ENCODE measurements at places on chromosomes 7 and 10.

DNA sequence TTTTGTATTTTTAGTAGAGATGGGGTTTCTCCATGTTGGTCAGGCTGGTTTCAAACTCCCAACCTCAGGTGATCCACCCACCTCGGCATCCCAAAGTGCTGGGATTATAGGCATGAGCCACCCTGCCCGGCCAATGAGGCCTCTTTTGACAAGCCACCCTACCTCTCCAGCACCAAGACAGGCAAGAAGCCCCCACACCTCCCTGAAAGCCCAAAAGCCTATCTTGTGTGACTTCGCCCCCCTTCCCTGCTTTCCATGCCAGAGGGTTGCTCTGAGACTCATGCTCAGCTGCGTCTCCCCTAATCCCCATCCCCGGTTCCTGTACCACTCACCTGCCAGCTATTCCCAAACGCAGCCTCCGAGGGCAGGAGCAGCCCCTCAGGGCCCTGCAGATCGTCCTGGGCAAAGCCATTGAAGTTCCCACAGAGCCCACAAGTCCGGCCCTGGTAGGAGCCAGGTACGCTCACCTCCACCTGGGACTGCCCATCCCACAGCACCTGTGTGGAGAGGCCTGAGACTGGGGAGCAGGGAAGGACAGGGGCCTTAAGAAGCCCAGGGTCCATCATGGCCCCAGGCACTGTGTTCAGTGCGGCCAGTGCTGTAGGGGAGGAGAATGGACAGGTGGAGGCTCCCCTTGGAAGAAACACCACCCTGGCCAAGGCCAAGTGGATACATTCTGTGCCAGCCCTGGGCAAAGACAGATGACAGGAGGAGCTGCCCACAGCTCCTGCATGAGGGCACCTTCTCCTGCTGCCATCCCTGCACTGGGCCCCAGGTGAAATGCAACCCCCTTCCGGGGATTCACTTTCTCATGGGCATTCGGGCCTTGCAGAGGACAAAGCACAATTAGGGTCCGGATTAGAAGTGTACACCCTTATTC is 15.8 kb downstream of the ATP6V1F start:
- no peak for DNase-seq

DNA sequence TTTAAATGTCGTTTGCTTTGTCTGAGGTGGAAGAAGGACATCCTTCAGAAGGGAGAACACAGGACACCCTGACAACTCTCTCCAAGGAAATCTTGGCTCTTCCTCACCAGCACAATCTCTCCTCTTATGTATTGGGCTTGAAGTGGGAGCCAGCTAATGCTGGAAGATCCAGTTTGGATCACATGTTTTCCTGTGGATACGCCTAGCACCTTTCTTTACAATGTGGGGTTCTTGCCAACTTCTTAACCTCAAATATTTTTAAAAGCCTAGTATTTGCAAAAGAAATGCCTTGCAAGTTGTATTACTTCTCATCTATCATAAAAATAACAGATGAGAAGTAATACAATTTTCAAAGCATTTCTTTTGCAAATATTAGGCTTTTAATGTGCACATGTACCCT is 76.4 kb downstream of the FRMD4A start:
- DNase-seq, result no peak

DNA sequence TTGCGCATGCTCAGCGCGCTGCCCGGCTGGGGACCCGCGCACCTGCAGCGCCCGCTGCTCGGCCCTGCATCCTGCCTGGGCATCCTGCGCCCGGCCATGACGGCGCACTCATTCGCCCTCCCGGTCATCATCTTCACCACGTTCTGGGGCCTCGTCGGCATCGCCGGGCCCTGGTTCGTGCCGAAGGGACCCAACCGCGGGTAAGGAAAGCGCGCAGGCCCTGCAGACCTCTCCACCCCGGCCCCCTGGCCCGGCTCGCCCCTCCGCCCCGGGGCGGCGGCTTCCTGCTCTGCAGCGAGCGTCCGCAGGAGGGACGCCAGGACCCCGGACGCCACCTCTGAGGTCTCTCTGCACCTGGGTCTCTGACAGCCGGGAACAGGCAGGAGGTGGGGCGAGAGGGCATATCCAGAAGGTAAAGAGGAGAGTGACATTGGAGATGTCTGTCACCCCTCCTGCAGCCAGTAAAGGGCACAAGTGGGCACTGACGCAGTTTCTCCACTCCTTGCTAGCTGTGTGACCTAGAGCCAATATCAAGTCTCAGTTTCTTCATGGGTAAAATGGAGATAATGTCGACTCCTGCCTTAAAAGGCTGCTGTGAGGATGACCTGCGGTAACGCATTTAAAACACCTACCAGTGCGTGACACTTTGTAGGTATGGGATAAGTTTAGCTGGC is 338 bp downstream of the ATP6V0E2 start:
- DNase-seq, result no peak

GRCh38 chr10:48511066-48511874 is 93.6 kb downstream of the ARHGAP22 start:
- DNase-seq, result no peak

DNA sequence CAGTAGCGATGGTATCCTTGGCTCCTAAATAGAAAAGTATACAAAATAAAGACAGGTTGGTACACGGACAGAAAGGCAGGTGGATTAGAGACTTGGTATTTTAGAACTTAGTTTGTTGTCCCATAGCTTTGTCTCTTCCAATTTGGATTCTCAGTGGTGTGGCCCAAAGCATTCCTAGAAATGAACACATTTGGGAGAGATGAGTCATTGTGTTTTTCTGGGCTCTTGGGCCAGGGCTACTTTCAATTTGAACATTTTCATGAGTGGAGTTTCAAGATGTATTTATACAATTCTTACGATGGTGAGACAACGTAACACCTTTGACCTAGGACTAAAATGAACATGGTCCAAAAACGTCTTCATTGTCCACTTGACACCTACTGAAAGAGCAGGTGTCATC is 225.1 kb upstream of the YAE1 start:
- no peak for DNase-seq

DNA sequence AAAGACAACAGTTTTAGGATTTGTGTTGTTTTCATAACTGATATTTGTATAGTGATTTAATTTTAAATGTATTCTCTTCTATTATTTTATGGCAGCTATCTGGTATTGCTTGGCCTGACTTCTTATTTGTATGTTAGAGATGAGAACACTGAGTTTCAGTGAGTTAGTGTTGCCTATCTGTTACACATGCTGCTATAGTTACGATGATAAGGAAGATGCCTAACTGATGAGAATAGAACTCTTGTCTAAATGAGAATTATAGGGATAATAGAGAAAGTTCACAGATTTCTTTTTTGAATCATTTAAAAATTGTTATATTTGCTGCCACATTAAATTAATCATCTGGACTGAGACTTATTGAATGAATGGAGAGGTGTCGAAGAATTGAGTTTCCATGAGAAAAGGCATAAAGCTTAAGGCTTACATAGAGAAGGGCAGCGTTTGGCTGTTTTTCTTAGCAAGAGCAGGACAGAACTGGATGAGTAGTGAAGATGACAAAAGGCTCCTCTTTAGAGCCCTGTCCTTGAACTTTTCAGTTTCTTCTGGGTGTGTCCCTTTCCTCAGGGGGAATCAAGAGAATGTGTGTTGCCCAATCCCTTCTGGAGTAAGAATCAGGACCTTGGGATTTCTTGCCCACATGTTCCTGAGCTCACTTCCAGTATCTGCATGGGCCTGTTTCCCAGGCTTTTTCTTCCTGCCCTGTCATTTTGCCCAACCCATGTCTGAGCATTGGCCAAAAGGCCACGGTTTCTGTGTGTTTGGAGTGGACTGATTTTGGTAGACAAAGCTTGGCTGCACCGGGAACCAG is 195.6 kb upstream of the CSTF2T start:
- DNase-seq, result no peak

GRCh38 chr7:49866076-49866735 is 92.8 kb downstream of the VWC2 start:
- DNase-seq, result no peak

GRCh38 chr7:15851201-15851600 is 164.7 kb upstream of the MEOX2 start:
- no peak for DNase-seq

GRCh38 chr7:39623732-39624441 is 515 bp downstream of the RALA start:
- no peak for DNase-seq

DNA sequence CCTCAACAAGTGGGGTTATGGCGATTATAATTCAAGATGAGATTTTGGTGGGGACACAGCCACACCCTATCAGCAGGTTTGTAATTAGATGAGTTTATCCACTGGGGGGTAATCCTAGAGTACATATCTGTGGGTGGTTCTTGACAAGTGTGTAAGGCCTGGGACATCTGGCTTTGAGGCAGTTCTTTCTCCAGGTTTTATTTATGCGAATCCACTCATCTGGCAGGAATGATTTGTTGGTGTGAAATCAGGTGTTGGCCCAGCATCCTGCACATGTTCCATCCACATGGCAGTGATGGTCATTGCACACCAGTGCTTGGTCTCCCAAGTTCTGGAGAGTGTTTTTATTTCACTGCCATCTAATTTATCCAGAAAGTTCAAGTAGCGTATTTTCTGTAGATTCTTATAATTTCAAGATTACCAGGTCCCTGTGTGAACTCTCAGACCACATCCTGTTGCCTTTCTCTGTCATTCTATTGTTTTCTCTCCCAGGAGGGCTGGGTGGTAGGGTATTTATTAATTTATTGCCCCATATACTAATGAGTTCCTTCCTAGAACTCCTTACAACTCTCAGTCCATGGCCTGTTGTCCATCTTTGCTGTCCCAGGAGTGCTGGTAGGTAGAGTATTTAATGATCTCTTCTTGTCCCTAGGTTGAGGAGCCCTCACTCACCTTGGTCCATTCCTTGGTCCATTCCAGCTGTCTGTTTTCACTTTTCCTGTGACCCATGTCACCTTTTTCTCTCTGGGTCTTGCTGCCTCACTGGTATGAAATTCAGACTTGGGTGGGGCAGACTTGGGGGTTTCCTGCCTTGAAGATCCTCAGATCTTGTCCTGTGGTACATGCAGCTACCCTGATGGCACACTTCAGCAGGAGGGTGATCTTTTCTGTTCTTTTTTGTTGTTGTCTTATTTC is 10.4 kb downstream of the RALA start:
- DNase-seq, result no peak

DNA sequence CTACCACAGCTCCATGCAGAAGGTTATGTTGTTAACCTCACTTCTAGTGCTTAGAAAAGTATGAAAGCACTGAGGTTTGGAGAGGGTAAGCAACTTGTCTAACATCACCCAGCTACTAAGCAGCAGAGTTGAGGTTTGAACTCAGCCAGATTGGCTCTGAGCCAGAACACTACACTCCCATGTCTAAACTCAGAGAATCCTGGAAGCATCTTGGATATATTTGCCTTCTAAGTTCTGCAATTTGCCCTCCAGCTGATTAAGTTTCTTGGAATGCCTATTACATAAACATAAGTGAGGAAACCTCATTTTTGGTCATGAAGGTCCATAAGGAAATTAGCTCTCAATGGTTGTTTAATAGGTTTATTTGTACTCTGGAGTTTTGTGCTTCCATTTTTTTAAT is 78.1 kb upstream of the PHYHIPL start:
- no peak for DNase-seq

DNA sequence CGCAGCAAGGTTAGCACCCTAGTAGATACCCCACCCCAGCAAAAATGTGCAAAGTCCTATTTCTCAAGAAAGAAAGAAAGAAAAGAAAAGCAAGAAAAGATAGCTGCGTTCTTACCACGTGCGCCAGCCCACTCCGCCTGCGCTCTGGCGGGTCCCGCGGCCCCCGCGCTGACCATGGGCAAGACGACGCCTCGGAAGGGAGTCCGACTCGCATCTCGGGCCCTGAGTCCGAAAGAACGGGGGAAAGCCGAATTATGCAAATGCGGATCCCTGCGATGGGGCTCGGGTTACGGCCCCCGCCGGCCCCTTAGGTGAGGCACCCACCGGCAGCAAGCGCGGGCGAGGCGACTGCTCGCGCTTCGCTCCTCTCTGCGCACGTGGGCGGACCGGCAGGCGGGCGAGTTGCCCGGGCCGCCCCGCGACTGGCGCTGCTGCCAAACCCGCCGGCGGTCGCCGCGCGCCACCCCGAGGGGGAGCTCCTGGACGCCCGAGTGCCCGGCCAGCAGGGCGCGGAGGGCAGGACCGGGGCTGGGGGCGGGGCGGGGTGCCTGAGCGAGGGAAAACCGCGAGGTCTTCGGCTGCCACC is 2.4 kb upstream of the EGR2 start:
- DNase-seq, result no peak

GRCh38 chr10:103896225-103896624 is 21.8 kb downstream of the STN1 start:
- DNase-seq, result no peak

- no peak for DNase-seq
These were observed 136.1 kb upstream of the TARP start for GRCh38 chr7:38409531-38409930.

- DNase-seq, result no peak
These were observed 28.2 kb downstream of the IL15RA start for GRCh38 chr10:5949009-5949759.

Data from stimulated activated CD8-positive, alpha-beta memory T cell treated with anti-CD3 and anti-CD28 coated beads, Interleukin-4, amount 100 ng/mL, for 1 hour (primary cell).